Tibial artery (tissue), 4 donors: ENCODE measurements at places on chromosomes 4 and X.

GRCh38 chr4:7722766-7723387, 216.8 kb downstream of the AFAP1 start:
- H3K27me3 ChIP-seq, result no peaks in the 10 kb centered on the region
- no peak overlapping the region for H3K4me3 ChIP-seq
- DNase-seq, result no peak

- H3K4me3 ChIP-seq, result no peak overlapping the region
- no peaks in the 10 kb centered on the region for H3K36me3 ChIP-seq
- DNase-seq, result no peak
- H3K27ac ChIP-seq, result no peak overlapping the region
- H3K27me3 ChIP-seq, result no peaks in the 10 kb centered on the region
Observed at GRCh38 chr4:140969296-140969695, 164.0 kb downstream of the RNF150 start.

DNA sequence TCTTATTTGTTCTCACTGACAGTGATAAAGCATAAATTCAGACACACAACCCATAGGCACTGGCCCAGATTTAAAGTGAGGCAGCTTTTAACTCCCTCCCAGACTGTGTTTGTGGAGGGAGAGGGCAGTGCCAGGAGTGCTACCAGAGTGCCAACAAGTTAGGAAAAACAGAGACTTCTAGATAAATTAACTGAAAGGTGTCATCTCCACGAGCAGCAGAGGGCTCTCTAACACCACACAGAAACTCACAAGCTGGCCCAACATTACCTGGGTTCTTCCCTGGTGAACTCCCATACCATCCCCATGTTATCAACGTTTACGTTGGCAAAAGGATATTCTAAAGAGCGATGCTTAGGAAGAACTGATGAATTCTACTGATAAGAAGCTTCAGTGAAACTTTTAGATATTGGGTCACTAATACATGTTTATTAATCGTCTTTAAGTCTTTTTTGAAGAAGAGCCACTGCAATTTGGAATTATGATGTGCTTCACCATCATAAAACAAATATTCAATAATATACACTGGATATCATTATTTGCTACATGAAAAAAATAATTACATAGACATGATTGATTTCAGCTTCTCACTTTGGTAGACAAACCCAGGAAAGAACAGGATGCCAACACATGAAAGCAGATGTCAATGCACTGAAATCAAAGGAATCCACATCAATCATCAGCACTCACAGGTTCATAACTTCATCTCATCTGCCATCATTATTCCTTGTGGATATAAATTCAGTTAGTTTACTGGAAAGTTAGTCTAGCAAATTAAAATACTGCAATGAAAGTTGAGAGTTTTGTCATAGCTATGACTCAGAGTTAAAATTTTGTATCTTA, 121.2 kb upstream of the NAP1L5 start:
- no peak overlapping the region for H3K4me3 ChIP-seq
- no peaks in the 10 kb centered on the region for H3K36me3 ChIP-seq
- H3K4me1 ChIP-seq, result peaks cover 23% of the 10 kb centered on the region
- H3K27ac ChIP-seq, result peak overlapping the region; percentile 86
- peak; percentile 47 for DNase-seq

DNA sequence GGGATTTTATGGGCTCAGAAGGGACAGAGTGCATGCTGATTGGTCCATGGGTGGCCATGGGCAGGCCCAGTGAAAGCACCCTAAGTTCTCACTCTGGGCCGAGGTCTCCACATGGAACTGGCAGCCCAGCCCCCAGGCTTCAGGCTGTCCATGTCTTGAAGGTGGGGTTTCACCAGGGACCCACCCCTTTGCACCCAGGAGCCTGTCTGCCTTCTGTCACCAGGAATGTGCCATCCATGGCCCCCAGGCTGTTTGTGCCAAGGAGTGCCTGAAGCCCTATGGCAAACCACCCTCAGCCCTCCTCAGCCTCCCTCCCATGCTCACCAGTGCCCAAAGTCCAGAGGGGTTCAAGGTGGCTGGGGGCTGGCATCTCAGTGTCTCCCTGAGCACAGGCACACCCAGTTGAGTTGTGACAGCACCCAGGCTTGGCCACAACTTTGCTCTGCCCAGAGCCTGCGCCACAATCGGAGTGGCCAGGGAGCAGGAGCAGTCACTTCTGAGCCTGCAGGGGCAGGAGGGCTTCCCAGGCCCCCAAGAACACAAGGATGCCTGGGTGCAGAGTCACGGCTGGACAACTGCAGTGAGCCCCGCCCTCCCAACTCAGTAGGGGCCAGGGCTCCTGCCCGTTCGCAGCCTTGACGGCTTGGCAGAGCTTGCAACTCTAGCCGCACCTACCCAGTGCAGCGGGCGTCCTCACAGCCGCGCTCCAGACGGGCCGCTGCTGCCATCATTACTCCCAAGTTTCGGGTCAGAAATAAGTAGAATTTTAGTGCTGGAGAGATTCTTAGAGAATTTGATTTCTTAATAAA, 185.3 kb upstream of the NUDT6 start:
- no peak for DNase-seq
- H3K27ac ChIP-seq, result no peak overlapping the region
- no peaks in the 10 kb centered on the region for H3K27me3 ChIP-seq
- H3K4me1 ChIP-seq, result no peaks in the 10 kb centered on the region
- no peak overlapping the region for H3K4me3 ChIP-seq
- no peaks in the 10 kb centered on the region for H3K36me3 ChIP-seq

DNA sequence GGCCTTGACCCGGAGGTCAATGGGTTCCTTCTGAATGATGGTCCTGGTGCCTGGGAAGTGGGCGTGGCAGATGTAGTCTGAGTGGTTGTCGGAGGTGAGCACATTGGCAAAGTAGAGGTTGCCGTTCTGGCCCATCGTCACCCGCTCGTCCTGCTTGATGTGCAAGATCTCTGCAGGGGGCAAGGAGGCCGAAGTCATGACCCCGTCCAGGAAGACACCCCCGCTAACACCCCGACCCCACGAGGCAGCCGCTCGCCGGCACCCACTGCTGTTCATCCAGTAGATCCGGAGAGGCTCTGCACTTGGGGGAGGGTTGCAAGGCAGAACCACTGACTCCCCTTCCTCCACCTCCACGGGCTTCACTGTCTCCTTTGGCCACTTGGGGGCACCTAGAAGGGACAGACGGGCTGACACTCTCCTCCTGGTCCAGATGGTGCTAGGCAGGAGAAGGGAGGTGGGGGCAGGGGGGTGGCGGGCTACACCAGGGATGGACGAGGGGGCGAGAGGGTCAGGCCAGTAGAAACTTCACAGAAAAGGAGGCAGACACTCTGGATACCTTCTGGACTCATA, 15.1 kb downstream of the L1CAM start:
- no peak overlapping the region for H3K27ac ChIP-seq
- H3K27me3 ChIP-seq, result peaks cover 16% of the 10 kb centered on the region
- no peak overlapping the region for H3K4me3 ChIP-seq
- no peaks in the 10 kb centered on the region for H3K4me1 ChIP-seq
- DNase-seq, result no peak
- H3K36me3 ChIP-seq, result no peaks in the 10 kb centered on the region

DNA sequence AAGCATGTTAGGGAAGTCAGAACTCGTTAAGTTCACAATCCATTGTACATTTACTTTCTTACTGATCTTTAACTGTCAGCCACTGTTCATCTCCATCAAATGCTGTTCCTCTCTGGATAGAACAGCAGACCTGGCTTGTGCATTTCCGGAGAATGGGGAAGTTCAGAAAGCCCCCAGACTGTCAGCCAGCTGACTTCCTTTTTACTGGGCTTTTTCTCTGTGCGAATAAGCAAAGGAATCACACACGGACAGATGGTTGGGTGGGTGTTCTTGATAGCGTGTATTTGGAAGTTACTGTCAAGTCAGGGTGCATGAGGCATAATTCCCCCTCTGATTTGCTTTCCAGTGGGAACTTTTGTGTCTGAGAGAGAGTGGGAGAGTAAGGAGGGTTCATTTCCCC, 56.8 kb downstream of the TSPAN7 start:
- no peaks in the 10 kb centered on the region for H3K27me3 ChIP-seq
- no peak overlapping the region for H3K27ac ChIP-seq
- H3K4me3 ChIP-seq, result no peak overlapping the region
- no peaks in the 10 kb centered on the region for H3K36me3 ChIP-seq
- DNase-seq, result no peak
- H3K4me1 ChIP-seq, result no peaks in the 10 kb centered on the region

GRCh38 chr4:79334341-79334740, 8.5 kb upstream of the NAA11 start:
- no peaks in the 10 kb centered on the region for H3K4me1 ChIP-seq
- H3K36me3 ChIP-seq, result no peaks in the 10 kb centered on the region
- DNase-seq, result no peak
- no peaks in the 10 kb centered on the region for H3K27me3 ChIP-seq
- no peak overlapping the region for H3K27ac ChIP-seq
- no peak overlapping the region for H3K4me3 ChIP-seq

DNA sequence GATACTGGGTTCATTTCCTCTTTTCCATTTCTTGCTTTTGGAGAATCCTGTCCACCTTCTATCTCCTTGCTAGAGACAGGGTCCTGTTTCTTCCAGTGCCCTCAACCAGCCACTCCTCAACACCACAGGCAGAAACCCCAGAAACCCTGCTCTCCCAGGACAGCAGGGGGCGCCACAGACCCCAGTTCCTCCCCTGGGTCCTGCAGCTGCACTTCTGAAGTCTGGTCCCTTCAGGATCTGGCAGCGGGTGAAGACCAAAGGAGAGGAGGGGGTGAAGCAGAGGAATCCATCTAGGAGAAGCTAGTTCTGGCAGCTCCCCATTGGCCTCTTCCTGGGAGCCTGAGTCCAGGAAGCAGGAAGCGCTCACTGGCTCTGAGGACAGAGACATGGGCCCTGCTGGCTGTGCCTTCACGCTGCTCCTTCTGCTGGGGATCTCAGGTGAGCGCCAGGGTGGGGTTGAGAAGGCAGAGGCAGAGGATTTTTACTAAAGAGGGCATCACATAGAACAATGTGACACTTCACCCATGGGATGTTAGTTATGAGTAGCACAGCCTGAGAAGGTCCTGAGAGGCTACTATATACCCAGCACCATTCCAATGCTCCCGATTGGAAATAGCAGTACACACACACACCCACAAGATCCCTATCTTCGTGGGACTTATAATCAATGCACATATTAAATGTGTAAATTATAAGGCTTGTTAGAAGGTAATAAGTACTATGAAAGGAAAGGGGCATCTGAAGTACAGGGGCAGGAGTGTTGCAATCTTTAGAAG, at the start of gene PRSS48:
Gene PRSS48 (plus strand): TSS at position 375 of the 776 bp plus-strand sequence. CDS start 12 bp downstream, at position 387.
- no peaks in the 10 kb centered on the region for H3K36me3 ChIP-seq
- no peak within 1 kb of the TSS for H3K4me3 ChIP-seq
- H3K4me1 ChIP-seq, result no peaks in the 10 kb centered on the region
- peak; percentile 73 for DNase-seq
- no peak within 1 kb of the TSS for H3K27ac ChIP-seq
- H3K27me3 ChIP-seq, result no peaks in the 10 kb centered on the region

GRCh38 chrX:128739539-128739938, 687.3 kb upstream of the ACTRT1 start:
- H3K27me3 ChIP-seq, result no peaks in the 10 kb centered on the region
- no peaks in the 10 kb centered on the region for H3K4me1 ChIP-seq
- no peaks in the 10 kb centered on the region for H3K36me3 ChIP-seq
- H3K4me3 ChIP-seq, result no peak overlapping the region
- DNase-seq, result no peak

DNA sequence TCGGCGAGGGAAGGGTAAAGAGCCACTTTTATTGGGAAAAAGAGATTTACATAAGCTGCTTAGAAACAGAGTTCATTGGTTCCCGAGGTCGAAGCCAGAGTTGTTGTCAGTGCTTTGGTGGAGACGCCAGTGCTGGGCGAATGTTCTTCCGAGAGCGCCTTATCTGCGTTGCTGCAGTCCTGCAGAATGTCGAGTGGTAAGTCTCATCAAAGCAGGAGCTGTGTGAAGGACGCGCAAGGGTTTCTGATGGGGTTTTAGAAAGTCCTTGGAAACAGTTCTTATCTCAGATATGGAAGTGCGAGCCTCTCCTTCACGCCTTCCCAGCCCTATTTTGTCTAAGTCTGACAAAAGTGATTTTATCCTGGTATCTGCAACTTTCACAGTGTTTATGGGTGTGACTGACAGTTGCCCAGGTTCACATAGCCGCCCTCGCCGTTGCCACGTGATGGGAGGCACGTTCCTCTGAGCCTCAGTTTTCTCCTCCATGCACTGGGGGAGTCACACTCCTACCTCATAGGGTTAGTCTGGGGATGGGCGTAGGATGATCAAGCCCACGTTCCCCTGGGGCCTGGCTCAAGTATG, 47.3 kb upstream of the NSG1 start:
- H3K4me1 ChIP-seq, result no peaks in the 10 kb centered on the region
- peaks cover 17% of the 10 kb centered on the region for H3K27me3 ChIP-seq
- no peak for DNase-seq
- no peaks in the 10 kb centered on the region for H3K36me3 ChIP-seq

DNA sequence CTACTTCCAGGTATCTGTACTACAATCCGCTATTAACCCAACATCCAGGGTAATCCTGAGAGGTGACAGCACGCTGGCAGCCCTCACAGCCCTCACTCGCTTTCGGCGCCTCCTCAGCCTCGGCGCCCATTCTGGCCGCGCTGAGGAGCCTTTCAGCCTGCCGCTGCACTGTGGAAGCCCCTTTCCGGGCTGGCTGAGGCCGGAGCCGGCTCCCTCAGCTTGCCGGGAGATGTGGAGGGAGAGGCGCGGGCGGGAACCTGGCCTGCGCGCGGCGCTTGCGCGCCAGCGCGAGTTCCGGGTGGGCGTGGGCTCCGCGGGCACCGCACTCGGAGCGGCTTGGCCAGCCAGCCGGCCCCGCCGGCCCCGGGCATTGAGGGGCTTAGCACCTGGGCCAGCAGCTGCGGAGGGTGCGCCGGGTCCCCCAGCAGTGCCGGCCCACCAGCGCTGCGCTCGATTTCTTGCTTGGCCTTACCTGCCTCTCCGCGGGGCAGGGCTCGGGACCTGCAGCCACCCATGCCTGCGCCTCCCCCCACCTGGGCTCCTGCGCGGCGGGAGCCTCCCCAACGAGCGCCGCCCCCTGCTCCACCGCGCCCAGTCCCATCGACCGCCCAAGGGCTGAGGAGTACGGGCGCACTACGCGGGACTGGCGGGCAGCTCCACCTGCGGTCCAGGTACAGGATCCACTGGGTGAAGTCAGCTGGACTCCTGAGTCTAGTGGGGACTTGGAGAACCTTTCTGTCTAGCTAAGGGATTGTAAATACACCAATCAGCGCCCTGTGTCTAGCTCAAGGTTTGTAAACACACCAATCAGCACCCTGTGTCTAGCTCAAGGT, 87.3 kb downstream of the PRSS12 start:
- H3K4me1 ChIP-seq, result peaks cover 4% of the 10 kb centered on the region
- no peaks in the 10 kb centered on the region for H3K36me3 ChIP-seq

GRCh38 chrX:148047200-148047599, 66.1 kb downstream of the FMR1NB start:
- H3K4me3 ChIP-seq, result no peak overlapping the region
- no peaks in the 10 kb centered on the region for H3K36me3 ChIP-seq
- no peaks in the 10 kb centered on the region for H3K4me1 ChIP-seq
- no peak overlapping the region for H3K27ac ChIP-seq
- no peaks in the 10 kb centered on the region for H3K27me3 ChIP-seq

GRCh38 chr4:142120921-142121320, 484.5 kb downstream of the IL15 start:
- no peak overlapping the region for H3K4me3 ChIP-seq
- no peaks in the 10 kb centered on the region for H3K4me1 ChIP-seq
- DNase-seq, result no peak

DNA sequence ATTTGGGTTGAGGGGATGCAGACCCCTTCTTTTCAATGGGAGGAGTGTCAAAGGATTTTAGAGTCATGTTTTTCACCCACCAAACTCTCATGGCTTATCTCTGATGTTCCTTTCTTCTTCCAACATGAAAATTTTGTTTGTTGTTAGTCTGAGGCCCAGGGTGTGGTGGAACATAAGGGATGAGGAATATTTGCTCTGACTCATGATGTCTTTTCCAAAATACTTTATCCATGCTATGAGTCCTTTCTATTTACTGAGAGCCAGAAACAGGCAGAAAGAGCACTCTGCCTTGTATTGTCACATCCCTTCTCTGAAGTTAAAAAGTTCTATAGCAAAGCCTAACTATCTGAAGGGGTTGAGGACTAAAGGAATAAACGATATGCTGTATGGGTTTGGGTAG, 61.6 kb upstream of the GYPA start:
- no peak for DNase-seq
- H3K36me3 ChIP-seq, result no peaks in the 10 kb centered on the region
- H3K4me1 ChIP-seq, result no peaks in the 10 kb centered on the region
- H3K27me3 ChIP-seq, result no peaks in the 10 kb centered on the region
